Suprapubic skin (tissue), 4 donors: ENCODE measurements at places on chromosomes 12 and 14.
A peak's percentile ranks its signal among the peaks of the same experiment; 100 is the strongest.

DNA sequence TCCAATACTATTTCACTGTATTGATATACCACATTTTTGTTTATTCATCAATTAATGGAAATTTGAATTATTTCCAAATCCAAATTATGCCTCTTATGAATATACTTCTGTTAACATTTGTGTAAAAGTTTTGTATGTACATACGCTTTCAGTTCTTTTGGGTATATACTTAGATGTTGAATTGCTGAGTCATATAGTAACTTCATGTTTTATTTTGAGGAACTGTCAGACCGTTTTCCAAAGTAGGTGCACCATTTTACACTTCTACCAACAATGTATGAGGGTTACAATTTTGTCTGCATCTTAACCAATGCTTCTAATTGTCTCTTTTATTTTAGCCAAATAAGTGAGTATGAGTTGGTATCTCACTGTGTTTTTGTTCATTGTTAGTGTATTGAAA lies 10.2 kb upstream of the CCER1 start:
- no peak for DNase-seq

DNA sequence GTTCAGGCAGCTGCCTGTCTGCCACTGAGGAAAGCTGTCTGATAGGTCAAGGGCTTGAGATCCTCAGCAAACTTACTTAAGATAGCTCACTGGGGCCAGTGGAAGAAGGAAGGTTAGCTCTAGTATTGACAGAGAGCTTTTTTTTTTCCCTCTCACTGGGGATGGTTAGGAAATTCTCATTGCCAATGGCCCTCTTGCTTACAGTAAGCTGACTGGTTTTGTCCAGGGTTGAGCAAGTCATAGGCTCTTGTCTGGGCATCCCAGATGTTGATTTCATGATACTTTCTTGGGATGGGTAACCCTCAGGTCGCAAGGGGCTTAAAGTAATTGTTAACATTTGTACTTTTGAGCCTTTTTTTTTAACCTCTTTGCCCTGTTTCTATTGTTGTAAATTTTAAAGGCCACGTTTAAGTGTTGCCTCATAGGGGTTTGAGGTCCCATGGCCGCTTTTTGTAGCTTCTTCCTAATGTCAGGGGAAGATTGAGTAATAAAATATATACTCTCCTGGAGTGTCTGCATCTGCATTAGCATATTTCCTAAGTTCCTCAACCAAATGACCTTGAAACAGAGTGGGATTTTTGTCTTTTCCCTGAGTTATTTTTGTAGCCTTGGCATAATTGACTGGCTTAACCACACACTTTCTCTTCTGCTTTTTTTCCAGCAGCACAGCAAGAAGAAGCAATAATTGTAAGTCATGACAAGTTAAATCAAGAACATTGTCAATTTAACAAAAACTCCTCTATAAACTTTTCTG lies 716.0 kb downstream of the LRFN5 start:
- DNase-seq = no peak

DNA sequence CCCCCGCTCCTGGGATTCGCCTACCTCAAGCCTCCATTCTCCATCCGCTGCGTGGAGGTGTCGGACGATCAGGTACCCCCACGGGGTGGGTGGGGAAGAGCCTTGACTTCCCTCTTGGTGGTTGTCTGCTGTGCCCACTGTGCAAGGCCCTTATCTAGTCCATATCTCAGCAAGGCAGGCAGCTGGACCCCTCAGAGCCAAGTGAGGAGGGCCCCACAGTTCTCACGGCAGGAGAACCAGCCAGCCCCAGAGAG lies 39.9 kb downstream of the MMAB start:
- DNase-seq = no peak

GRCh38 chr12:20474443-20474842 lies 106.1 kb downstream of the PDE3A start:
- no peak for DNase-seq

- no peak for DNase-seq
Observed at GRCh38 chr12:111111681-111112080, 191.3 kb upstream of the MYL2 start.

- no peak for DNase-seq
Observed at GRCh38 chr14:54137614-54137961, 181.0 kb upstream of the BMP4 start.

GRCh38 chr12:110023059-110023980 lies 24.1 kb downstream of the ANKRD13A start:
- no peak for DNase-seq

- no peak for DNase-seq
Observed at GRCh38 chr12:39287817-39288216, 155.1 kb downstream of the KIF21A start.

- no peak for DNase-seq
Observed at GRCh38 chr12:106729611-106730010, 44.9 kb upstream of the RIC8B start.

DNA sequence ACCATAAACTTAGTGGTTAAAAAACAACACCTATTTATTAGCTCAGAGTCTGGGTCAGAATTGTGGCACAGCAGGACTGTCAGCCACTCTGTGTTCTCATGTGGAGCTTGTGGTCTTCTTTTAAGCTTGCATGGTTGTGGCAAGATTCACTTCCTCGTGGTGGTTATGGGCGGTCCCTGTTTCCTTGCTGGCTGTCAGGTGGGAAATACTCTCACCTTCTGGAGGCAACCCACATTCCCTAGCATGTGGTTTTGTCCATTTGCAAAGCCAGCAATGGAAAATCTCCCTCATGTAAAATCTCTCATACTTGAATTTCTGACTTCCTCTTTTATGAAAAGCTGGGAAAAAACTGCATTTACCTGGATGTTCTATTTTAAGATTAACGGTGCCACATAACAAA lies 229.8 kb downstream of the ALX1 start:
- DNase-seq = no peak

DNA sequence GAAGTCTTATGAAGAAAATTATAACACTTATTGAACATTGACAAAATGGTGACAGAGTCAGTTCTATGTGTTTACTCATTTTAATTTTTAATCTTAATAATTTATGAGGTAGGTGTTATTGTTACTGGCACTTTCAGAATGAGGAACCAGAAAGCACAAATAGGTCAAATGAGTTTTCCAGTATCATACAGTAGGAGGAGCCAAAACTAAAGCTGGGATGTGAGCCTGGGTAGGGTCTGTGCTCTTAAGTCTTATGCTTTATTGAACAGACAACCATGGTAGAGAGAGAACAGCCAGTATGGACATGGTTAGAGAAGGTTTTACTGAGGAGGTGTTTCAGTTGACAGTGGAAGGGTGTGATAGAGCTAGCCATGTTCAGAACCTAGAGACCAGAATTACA lies 775.7 kb downstream of the TMTC2 start:
- DNase-seq = no peak

DNA sequence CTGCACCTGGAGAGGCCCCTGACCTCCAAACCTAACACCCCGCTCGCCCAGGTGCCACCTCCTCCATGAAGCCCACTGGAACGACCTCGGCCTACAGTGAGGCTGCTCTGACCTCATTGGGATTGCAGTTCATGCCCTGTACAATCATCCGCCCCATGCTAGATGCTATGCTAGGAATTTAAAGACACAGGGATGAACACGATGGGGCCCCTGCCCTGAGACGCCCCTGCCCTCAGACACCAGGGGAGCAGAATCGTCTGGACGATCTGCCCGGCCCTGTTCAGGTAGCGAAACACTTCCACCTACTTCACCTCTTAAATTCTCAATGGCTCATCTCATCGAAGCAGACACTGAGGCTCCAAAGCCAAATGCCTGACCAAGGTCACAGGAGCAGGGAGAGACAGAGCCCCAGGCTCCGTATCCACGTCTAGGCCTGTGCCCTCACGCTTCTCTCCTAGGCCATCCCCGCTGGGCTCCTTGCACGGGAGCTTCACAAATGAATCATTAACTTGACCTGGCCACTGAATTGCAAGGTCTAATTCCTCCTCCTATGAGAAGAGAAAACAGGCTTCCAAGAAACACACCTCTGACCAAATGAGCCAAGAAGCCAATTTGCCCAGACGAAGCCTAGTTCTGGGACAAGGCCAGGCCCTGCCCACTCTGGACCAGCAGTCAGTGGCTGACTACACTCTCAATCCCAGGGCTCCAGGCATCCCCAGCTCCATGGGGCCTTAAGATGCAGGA lies 35.2 kb downstream of the SCARB1 start:
- DNase-seq = no peak

DNA sequence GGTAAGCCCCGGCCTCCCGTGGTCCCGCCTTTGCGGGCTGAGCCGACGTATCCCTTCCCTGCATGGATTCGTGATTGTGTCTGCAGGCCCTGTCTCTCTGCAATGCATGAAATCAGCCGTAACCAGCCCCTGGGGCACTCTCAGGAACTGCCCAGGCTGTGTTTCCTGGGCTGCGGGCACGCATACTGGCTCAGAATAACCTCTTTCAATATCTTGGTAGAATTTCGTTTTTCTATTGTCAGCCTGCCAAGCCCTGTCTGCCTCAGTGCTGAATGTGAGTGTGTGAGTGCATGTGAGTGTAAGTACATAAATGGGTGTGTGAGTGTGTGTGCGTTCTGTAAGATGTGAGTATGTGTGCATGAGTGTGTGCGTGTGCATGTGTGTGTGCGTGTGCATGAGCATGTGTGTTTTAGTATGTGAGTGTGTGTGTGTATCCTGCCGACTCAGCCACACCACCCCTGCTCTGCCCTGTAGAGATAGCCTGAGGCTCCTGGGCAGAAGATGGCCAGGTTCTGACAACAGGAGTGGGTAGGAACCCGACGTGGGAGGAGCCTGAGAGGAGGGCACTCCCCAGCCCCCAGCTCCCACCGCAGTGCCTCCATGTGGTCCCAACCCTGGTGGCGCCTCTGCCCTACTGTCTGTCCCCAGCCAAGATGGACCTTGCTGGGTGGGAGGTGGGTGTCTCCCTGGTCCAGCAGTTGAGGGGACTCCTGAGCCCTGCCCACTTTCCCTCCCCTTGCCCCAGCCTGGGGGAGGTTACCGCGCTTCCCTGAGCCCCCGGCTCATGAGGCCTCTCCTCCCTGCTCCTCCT lies 268.8 kb downstream of the ADGRD1 start:
- DNase-seq = no peak

- peak; percentile 94 for DNase-seq
Observed at GRCh38 chr12:120237360-120238171, 28.0 kb downstream of the PXN start.

- DNase-seq = no peak
Observed at GRCh38 chr12:68306564-68306963, 25.6 kb downstream of the MDM1 start.

DNA sequence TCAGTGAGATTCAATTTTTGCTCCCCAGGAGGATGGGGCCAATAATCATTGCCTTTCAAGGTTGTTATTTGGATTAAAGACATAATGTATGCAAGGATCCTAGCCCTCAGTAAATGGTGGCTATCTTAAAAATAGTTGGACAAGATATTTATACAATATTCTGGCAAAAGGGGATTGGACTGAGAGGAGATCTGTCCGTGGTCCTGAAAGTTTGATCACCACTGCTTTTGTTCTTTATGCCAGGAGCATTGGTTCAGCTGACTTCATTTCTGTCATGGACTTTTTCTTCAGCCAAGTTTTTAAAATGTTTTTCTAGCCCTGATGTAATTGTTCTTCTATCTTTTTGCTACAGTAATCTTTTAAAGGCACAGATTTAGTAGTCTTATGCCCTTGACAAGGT lies 70.2 kb upstream of the TCL1A start:
- no peak for DNase-seq

GRCh38 chr12:127809275-127809674 lies 457.7 kb upstream of the TMEM132C start:
- DNase-seq = no peak

GRCh38 chr12:11228296-11228879 lies 41.1 kb downstream of the PRB3 start:
- DNase-seq = no peak

GRCh38 chr12:71795901-71796300 lies 41.2 kb downstream of the RAB21 start:
- DNase-seq = no peak

DNA sequence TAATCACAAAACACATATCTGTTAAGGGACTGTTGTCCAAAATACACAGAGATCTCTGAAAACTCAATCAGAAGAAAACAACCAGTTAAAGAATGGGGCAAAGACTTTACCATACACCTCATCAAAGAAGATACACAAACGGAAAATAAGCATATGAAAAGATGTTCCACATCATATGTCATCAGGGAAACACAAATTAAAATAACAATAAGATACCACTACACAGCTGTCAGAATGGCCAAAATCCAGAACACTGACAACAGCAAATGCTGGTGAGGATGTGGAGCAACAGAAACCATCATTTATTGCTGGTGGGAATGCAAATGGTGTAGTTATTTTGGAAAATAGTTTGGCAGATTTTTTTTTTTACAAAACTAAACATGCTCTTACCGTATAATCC lies 220.5 kb upstream of the FOXN3 start:
- no peak for DNase-seq

GRCh38 chr12:6088921-6089747 lies 35.3 kb downstream of the VWF start:
- DNase-seq = peak; percentile 39

GRCh38 chr14:91252871-91253794 lies 8.6 kb upstream of the GPR68 start:
- no peak for DNase-seq

- no peak for DNase-seq
Observed at GRCh38 chr14:70897464-70897863, 9.8 kb upstream of the PCNX1 start.

GRCh38 chr12:92255741-92256140 lies 110.1 kb upstream of the BTG1 start:
- no peak for DNase-seq

DNA sequence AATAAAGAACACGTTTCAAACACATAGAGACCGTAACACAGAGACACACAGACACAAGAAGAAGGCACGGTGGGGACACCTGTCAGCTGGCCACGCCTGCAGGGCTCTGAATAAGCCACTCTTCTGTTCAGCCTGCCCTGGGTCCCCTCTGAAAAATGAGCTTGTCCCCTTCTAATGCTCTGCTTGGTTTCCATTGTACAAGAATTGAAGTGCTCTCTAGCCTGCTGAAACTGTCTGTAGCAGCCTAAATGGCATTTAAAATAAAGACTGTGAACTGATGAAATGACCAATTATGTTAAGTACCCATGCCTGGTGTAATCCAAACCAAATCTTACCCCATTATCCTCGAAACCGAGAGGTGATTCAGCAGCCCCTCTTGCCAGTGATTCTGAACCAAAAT lies 139.8 kb downstream of the FOXN3 start:
- DNase-seq = no peak

DNA sequence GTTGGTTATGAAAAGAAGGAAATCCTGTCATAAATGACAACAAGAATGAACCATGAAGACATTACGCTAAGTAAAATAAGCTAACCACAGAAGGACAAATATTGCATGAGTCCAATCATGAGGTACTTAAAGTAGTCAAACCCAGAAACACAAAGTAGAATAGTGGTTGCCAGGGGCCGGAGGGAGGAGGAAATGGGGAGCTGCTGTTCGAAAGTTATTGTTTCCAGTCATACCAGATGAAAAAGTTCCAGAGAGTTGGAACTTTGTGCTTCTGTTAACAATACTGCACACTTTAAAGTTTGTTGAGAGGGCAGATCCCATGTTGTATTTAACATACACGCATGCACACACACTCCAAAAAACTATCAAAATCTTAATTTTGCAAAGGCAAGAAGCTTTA lies 69.3 kb downstream of the COCH start:
- no peak for DNase-seq

- DNase-seq = no peak
Observed at GRCh38 chr14:103994535-103995184, 52.3 kb upstream of the RD3L start.
